ENCODE measurements at places on chromosomes 6 and 20.

DNA sequence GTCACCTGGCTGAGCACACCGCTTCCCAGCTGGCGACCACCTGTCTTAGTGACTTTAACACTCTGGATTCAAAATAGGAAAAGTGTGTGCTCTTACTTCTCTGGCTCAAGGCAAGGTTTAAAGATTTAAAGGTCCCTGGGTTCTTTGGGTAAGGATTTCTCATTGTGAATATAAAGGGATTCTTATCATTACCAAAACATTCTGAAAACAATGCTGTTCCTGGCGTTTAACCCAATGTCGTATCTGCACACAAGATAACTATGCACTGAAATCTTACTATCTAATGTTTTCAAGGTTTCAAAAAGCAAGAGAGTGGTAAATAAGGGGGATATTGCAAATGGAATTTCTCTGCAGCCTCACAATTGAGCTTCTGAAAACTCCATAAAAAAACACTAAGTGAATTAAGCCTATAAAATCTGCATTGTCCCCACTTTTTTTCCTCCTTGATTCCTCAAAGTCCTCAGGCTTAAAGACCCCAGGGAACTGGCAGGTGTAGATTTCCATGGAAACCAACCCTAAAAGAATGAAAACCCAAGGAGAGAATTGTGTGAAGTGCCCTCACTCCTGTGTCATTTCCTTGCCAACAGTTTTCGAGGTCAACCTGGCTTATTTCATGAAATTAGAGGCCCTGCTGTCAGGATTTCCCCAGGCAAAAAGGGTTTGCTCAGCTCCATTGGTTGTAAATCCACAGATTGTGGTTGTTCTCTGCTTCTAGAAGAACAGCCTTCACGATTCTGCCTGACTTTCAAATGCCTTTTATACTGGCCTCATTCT lies 44.0 kb downstream of the BMP2 start:
- no peak for DNase-seq

GRCh38 chr6:35493307-35493983 lies 3.4 kb downstream of the TEAD3 start:
- DNase-seq: no peak

- DNase-seq: no peak
Measured at GRCh38 chr6:104828478-104828877, 31.2 kb downstream of the HACE1 start.

DNA sequence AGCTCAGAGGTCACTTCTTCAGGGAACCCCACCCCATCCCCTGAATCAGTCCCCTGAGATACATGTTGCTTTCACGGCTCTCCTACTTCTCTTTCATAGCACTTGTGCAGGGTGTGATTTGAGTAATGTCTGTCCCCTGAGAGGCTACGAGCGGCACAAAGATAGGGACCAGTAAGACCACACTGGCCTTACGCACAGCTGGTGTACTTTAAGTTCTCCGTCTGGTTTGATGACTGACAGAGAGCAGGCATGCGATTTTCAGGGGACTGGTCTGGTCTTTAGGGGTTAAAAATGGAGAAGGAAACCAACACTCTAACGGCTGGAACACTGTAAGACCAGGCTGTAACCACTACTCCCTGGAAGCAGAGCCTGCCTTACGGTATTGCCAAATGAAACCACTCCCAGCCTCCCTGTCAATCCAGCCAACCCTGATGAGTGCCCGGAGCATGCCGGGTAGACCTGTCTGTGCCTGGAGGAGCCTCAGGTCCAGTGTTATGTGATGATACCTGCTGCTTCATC lies 47.1 kb downstream of the ELMO2 start:
- DNase-seq: no peak

GRCh38 chr6:30562470-30563425 lies 5.7 kb downstream of the PRR3 start:
- no peak for DNase-seq

GRCh38 chr20:37990571-37991151 lies 42.6 kb downstream of the TTI1 start:
- DNase-seq: peak; percentile 22

All from CD4-positive, alpha-beta T cell treated with Interleukin-6 at 100 ng/mL for 8 hours (primary cell).